ENCODE measurements at places on chromosomes 12 and 14.

DNA sequence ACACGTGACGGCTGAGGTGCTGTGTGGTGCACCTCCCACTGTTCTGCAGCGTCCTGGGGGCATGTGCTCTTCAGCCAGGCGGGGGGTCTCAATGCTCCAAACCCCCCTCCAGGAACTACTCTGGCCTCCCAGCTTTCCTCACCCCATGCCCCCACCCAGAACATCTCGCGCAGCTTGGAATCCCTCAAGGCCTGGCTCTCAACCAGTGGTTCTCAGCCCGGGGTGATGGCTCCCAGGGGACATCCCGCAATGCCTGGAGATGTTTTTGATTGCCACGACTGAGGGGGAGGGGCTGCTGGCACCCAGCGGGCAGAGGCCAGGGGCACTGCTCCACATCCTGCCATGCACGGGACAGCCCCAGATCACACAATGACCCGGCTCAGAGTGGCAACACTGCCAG, 78.9 kb upstream of the DICER1 start:
- no peak for DNase-seq

DNA sequence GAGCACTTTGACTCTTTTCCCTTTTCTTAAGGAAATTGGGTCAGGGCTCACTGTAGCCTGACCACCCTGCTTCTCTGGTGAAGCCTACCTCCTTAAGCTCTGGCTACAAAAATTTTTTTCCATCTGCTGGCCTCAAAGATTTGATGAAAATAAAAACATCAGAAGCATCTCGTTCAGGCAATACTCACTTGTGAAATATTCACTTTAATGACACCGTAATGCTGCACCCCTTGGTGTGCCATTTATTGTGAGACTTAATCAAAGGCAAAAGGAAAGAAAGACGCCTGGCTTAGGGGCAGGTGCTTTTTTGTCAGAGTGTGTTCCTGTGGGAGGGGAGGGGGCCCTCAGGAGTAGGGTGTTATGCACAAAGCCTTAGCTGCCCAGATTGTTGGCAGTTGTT, 155.0 kb upstream of the TMPO start:
- no peak for DNase-seq

DNA sequence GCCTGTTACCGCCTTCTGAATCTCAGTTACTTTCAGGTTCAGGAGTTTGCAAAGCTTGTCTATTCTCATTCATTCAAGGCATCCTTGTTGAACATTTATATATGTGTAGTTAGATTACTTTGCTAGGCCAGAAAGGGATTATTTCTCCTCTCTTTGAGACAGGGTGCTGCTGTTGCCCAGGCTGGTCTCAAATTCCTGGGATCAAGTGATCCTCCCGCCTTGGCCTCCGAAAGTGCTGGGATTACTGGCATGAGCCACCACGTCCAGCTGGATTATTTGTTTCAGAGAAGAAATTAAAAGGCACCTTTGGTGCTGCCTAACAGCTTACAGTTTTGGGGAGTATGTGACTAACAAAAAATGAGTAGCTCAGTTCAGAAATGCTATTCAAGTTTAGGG, 772 bp downstream of the CHURC1 start:
- DNase-seq: no peak

- DNase-seq: peak; percentile 53
Measured at GRCh38 chr14:52313903-52314594, at the start of gene PTGER2. Gene PTGER2 (plus strand): TSS chr14:52314312. CDS start chr14:52314549, 237 bp downstream.

DNA sequence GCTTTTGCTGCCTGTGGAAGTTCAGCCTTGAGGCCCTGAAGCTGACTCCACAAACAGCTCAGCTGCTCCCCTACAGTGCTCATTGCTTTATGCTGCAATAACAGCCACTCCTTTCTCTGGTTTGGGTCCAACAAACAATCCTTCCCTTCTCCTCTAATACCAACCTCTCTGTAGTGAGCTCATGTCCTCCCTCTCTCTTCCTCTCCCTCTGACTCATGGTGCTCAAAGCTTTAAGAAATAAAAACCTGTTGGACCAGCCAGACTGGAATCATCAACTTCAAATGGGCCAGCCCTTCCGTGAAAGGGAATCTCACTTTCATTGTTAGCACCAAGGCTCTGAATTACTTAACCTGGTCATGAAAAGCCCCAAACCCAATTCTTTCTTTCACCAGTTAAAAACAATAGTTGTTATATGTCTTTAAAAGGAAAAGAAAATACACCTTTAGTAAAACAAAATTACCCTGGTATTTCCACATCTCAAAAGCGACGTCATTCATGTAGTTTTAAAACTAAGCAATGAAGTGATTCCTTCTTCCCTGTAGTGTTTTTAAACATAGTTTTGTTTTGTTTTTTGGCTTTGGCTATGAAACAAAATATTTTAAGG, 126.4 kb downstream of the DUSP6 start:
- peak; percentile 51 for DNase-seq

GRCh38 chr14:100906420-100906819, 2.9 kb upstream of the RTL1 start:
- no peak for DNase-seq

GRCh38 chr14:90717916-90718315, 98.3 kb downstream of the TTC7B start:
- no peak for DNase-seq

DNA sequence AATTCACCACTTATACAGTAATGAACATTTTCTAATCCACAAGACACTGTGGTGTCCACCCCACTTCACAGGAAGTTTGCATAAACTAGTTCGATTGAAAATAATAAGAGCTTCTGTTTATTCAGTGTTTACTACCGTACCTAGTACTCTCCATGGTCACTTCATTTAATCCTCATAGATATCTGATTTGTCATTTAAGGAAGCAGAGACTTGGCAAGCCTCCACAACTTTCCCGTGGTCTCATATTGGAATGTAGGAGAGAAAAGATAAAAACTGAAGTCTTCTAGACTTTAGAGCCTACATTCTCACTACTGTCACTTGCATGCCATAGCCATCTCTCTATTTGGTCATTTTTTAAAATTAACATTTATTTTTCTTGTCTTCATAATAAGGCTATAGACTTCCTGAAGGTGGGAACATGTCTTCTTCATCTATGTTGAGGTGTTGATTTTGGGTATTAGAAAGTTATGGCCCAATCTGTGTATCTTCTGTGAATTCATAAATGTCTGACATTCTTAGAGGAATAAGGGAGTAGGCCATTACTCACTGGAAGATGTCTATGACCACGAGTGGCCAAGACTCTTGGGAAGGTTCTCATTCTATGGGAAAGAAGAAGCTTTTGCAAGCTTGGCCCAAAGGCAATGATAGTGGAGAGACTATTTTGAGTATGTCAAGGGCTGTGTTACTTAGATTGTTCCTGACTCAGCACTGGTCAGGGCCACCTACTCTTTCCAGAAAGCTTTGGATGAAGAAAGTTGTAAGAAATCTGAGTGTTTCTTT, 423.7 kb downstream of the LRIG3 start:
- no peak for DNase-seq

GRCh38 chr12:51361161-51362016, 14.9 kb upstream of the CELA1 start:
- DNase-seq: no peak

DNA sequence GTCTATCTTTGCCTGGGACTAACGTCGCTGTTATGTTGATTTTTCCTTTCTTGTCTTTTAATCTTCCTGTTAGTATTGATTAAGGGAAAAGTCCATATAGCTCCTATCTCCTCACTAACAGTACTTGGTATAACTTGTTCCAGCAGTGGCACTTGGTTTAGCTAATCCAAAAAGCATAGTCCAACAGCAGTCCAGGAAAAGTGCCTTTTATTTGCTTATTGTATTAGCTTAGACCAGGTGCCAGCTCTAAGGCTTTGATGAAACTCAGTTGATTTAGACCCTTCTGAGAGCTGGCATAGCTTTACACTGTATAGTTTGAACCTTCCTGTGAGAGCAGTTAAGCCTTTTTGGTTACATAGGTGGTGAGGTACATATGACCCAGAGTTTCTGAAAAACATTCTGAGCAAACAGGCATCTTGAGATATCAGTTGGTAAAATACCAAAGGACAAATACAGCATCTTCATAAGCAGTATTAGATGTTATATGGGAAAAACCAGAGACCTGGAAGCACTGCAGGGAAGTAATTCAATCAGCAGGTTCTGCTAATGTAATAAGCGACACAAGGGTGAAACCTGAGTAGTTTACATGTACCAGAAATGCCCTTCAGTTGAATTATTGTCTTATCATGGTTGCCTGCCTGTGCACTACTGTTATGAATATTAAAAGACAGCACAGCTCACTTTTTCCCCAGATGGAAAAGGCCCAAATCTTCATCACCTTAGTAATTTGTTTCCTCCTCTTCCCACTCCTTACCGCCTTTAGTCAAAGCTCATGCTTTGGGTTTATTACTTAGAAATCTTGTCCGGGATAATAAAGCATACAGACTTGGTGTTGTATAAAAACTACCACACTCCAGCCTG, 13.0 kb downstream of the PELI2 start:
- DNase-seq: no peak

DNA sequence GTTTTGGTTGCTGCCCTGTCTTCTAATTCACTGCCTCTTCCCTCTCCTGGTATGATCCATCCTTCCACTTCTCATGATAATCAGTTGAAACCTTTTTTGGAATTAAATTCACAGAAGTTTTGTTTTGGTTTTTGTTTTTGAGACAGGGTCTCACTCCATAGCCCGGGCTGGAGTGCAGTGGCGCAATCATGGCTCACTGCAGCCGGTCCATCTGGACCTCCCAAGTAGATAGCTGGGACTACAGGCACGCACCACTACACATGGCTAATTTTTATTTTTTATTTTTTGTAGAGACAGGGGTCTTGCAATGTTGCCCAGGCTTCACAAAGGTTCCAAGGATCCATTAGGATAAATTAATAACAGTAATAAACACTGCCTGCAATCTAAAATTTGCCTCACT, 164.3 kb downstream of the PRKCH start:
- DNase-seq: no peak

DNA sequence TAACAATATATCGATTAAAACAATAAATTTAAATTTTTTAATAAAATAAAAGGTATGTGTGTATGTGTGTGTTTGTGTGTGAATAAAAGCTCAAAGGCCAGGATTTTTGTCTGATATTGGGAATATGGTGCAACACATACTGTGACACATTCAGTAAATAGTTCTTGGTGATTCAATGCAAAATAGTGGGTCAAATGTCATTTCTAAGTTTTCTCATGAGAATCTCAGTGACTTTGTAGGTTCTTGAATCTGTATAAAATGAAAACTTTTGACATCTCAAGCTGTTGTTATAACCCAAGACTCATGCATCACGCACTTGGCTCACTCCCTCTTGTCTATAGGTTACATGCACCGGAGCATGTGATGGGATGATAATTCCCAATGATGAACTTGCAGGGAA, 16.2 kb upstream of the MED6 start:
- DNase-seq: no peak

DNA sequence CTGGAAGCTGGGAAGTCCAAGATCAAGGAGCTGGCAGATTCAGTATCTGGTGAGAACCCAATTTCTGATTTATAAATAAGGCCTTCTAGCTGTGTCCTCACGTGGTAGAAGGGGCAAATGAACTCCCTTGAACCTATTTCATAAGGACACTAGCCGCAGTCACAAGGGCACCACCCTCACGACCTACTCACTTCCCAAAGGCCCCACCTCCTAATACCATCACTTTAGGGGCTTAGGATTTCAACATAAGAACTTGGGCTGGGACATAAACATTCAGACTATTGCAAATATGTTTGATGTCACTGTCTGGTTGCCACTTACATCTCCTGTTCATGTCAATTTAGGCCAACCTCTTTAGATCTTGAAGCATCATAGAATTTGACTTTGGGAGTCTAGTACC, 10.8 kb upstream of the CNIH1 start:
- no peak for DNase-seq

DNA sequence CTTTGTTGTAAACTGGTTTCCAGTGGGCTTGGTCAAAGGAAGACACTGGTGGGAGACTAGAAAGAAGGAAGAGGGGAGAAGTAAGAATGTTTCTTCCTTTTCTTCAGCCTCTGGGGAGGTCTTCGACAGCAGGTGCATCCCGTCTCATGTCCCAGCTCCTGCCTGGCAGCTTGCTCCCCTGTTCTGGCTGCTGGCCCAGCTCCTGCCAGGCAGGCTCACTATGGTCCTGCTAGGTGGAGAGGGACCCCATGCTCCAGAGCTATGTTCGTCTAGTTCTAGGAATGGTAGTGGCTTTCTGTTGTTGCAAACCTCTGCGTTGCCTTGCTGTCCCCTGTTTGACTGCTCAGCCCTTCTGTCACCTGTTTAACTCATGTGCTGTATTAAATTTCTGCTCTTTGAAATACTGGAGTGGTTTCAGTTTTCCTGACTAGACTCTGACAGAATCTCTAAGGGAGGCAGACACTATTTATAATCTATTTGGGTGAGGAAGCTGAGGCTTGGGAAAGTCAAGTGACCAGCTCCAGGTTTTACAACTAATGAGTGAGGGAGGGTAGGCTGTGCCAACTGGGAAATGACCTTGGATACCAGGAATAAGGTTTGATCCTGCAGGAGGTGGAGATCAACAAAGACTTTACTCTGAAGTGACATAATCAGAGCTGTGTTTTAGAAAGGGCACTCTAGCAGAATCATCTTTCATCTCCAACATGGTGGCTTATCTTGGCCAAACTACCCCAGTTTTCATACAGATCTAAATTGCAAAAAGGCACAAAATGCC, 94.7 kb upstream of the DDHD1 start:
- no peak for DNase-seq

- no peak for DNase-seq
Measured at GRCh38 chr14:71006200-71006563, 98.9 kb downstream of the PCNX1 start.

DNA sequence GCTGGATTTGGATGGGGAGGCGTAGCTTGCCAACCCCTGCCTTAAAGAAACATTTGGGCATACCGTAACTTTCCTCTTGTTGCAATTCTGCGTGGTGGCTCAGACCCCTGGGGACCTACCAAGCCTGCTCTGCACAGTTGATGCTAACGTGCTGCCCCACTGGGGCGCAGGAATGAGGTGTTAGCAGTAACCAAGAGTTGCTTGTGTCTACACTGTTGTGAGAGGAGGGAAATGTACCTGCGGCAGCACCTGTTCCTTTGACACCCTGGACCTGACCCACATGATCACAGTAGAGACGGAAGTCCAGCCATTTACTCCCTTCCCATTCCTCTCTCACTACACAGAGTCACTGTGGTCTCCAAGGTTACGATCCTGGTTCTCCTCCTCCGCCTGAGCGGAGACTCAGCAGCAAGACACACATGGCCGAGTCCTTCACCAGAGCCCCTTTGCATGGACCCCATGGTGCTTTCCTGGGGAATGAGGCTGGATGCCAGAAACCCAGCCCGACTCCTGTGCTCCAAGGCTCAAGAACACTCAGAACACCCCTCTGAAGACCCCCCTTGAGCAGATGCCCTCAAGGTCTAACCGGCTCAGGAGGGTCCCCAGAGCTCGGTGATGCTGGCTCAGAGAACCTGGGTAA, 84.8 kb downstream of the FBXL14 start:
- no peak for DNase-seq

GRCh38 chr14:58946431-58946830, 242.0 kb upstream of the DAAM1 start:
- no peak for DNase-seq

- DNase-seq: no peak
Measured at GRCh38 chr12:92055877-92056276, 89.8 kb downstream of the BTG1 start.

GRCh38 chr14:98382662-98383061, 889.3 kb downstream of the BCL11B start:
- DNase-seq: no peak

All from A673 (cell line).